ENCODE measurements at places on chromosomes 12 and 14.

- DNase-seq: no peak
Measured at GRCh38 chr12:10554756-10555481, 49.2 kb downstream of the EIF2S3B start.

DNA sequence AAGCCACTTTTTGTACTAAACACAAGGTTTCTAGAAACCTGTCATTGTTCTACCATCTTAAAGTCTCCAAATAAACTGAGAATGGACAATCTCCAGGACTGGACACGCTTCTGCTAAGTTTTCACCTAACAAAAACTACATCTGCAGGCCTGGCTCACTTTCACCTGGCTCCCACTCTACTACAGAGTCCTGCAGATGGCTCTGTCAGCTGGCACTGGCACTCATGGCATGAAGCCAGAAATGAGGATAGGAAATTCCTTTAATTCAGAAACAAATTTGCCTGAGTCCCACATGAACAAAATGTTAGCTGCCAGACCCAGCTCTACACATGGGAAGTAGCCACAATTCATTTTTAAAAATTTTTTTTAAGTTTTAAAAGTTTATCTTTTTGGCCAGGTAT lies 42.1 kb downstream of the STXBP6 start:
- DNase-seq: no peak

DNA sequence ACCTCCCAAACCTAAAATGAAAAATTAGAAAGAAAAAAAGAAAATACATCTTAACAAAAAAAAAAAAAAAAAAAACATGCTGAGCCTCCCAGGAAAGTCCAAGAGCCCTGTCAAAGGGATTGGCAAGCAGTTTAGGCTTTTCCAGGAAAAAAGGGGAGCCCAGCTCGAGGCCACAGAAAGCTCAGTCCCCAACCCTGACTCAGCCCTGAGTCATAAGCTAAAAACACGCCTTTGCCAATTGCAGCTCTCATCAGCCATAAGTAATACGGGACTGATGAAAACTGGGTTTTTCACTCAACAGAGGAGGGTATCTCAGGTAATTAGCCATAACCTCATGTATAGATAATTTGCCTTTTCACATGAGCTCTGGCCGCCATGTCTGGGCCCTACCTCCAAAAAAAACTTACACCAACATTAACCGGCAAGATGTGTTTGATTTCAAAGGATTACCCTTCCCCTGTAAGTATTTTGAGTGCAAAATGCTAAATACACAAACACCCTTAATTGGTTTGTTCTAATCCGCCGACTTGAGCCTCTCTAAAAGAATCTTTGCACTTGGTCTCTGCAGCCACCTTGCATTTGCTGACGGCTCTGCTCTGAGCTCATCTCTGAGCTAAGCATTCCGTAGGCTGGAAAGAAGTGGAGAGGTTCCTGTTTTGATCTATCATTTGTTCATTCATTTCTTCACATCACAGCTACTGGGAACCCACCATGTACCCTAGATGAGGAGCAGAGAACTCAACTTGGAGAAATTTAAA lies 319.2 kb downstream of the BCL11B start:
- DNase-seq: no peak

DNA sequence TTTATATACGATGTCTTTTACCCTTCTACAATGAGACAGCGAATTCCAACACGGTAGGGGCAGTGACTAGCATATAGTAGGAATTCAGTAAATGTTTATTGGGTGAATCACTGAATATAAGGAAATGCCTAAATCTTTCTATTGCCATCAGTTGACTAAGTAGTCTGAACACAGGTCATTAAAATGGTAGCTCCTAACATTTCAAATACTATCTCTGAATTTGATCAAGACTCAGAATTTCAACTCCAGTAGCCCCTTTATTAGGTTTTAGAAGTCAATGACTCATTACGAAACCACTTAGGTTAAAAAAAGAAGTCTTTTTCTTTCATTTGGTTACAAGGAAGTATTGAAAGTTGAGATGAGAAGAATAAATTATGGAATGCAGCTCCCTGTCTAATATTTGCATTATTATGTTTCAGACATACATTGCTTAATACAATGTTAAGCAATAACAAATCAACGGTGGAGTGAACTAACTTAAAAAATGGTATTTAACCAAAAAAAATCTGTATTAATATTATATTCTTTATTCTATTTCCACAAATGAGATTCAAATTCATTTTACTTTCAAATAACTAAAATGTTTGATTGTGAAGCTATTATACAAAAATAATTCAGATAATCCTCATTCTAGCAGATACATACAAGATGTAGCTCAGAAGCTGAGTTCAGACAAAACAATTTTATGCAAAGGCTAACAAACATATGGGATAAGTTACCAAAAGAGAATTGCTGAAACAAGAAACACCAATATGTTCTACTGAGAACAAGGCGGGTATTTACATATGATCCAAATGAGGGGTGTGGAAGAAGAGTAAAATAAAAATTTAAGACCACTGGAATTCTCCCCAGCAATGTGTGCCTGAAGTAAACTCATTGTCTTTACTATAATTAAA lies 302.7 kb downstream of the CEP128 start:
- DNase-seq: no peak

GRCh38 chr12:57343703-57344378 lies 87.0 kb downstream of the R3HDM2 start:
- no peak for DNase-seq

DNA sequence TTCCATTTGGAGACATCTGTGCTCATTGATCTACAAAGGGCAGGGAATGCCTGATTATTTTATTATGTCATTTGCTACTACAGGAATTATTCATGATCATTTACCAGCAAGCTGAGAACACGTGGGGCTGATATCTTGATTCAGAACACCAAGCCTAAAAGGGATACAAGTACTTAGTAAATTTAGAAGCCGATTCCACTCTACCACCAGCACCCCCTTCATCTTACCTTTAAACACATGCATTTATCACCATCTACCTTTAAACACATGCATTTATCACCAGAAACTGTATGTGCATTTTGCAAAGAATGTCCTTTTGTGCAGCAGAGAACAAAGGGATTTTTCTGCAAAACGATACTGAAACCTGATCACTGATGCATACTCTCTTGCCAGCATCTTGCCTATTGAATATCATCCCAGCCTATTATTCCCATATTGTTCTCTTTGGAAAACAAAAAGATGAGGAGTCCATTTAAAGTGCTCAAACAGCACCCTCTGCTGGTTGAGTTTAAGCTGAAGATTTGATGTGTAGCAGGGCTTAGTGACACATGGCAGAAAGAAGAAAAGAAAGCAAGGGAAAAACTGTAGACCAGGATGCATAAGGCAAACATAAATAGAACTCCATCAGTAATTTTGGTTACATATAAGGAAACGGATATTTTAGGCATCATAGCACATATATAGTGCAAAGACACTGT lies 132.6 kb upstream of the PLEKHG7 start:
- peak; percentile 85 for DNase-seq

DNA sequence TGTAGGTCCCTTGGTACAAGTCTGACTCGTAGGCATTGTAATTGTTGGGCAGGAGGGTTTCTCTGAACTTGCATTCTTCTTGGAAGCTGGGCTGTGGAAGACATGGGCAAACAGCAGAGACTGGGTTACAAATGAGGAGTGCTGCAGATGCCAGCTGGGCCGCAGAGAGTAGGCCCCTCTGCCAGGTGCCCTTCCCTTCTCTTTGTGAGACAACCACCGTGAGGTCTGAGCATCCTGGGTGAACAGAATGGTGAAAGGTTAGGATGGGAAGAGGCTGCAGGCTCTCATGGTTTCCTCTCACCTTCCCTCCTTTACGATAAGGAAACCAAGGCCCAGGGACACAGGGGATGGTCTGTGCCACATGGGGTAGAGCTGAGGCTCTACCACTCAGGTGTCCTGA lies 11.3 kb downstream of the FGF6 start:
- no peak for DNase-seq

- no peak for DNase-seq
Measured at GRCh38 chr12:121574025-121574424, 6.8 kb downstream of the KDM2B start.

GRCh38 chr12:20585913-20586312 lies 109.2 kb upstream of the SLCO1C1 start:
- no peak for DNase-seq

- DNase-seq: no peak
Measured at GRCh38 chr12:64010069-64010686, 165.7 kb downstream of the SRGAP1 start.

Measured in NCI-H2171 (cell line).